Activated CD4-positive, alpha-beta memory T cell treated with anti-CD3 and anti-CD28 coated beads, Interleukin-2, amount 10 ng/mL, durations not matched to agents 7 days and 5 days (primary cell): ENCODE measurements at places on chromosomes 12 and 14. TPM values are rescaled to one million over a fixed set of nuclear protein-coding genes. Genes with fewer than 3 reads are reported as not detected.

Gene MBD6
- 71.7 TPM for total RNA-seq

DNA sequence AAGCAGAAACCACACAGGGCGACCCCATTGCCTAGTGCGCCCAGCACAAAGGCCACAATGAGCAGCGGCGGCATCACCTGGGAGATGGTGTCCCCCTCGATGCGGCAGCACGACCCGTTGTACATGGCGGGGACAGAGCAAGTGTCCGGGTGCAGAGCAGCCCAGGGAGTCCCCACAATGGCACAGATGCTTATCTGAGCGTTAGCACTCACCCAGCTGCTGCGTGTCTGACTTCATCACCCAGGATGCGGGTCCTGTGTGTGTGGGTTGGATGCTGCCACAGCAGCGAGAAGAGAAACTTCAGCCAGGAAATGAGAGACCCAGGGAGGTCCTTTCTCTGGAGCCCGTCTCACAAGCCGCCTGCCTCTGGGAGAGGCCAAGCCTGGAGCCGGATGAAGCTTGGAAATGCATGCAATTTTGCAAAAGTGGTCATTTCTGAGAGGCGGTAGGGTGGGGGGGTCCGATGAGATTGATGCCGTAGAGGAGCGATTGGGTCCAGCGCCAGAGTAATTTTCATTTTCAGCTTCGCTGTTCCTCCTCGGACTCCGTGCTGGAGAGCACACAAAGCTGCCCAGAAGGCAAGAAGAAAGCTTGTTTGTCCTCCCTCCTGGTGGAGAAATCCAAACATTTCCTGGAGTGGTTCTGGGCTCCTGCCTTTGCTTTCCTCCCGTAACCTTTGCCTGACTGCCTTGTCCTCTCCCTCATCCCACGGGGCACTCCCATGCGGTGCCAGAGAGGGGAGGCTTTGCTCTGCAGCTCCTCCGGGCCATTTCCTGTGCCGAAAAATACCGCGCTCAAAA, at the start of gene HCAR1:
TSS of gene HCAR1 (minus strand) at position 630 of the 800 bp plus-strand sequence. CDS start at position 125, 505 bp downstream.
- H3K4me3 ChIP-seq: peak within 1 kb of the TSS; percentile 42
- peak; percentile 82 for DNase-seq
- H3K36me3 ChIP-seq: peaks cover 8% of the 10 kb centered on the region
- H3K27me3 ChIP-seq: no peaks in the 10 kb centered on the region
- peak within 1 kb of the TSS; percentile 37 for H3K27ac ChIP-seq
- H3K4me1 ChIP-seq: peaks cover 78% of the 10 kb centered on the region

DNA sequence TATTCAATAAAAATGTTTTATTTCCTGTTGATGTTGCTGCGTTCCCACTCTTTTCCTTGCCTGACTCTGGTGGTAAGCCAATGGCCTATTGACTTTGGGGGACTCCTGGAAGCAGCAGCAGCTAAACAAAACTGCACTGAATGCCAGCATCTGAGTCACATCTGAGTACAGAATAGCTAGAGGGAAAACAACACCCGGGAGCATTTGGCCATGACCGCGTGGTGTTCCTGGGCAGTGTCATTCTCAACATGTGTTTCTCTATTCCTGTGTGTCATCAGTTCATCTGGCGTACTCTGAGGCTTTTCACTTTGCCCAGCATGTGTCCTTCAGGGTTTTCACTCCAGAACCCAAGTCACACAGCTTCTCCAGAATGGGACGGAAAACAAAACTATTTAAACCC, 238.8 kb downstream of the PAWR start:
- no peak overlapping the region for H3K27ac ChIP-seq
- H3K4me3 ChIP-seq: no peak overlapping the region
- no peaks in the 10 kb centered on the region for H3K27me3 ChIP-seq
- H3K36me3 ChIP-seq: no peaks in the 10 kb centered on the region
- H3K4me1 ChIP-seq: no peaks in the 10 kb centered on the region
- no peak for DNase-seq

DNA sequence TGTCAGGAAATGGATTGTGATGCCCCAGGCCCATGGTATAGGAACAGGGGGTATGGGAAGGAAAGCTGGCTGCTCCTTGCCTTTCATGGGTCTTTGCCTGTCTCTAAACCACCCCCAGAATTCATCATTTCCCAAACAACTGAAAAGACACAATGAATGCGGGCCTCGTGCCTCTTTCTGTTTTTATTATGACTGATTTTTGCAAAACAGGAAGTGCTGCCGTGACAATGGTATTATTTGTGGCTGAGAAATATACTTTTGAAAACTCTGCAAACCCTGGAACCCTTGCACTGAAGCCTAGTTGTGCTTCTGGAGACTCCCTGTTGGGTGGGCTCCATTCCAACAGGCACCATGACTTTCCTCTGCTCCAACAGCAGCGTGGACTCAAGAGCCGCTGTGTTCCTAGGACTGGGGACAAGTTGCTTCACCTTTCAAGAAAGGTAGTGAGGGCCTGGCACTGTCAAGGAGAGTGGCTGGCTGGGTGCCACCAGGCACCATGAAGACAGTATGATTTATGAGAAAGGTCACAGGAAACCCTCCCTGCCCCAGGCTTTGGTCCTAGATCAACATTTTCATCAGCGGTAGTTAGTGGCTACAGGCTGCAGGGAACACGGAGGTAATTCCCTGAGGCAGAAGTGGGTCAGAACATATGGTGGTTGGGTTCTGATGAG, 4.8 kb upstream of the DGLUCY start:
- peaks cover 22% of the 10 kb centered on the region for H3K36me3 ChIP-seq
- H3K27me3 ChIP-seq: no peaks in the 10 kb centered on the region
- DNase-seq: peak; percentile 51
- H3K27ac ChIP-seq: peak overlapping the region; percentile 93
- H3K4me3 ChIP-seq: peak overlapping the region; percentile 36

Gene IL23A
- 11.7 TPM for total RNA-seq

GRCh38 chr12:47712171-47712570, 6.3 kb upstream of the RPAP3 start:
- no peaks in the 10 kb centered on the region for H3K27me3 ChIP-seq
- peaks cover 4% of the 10 kb centered on the region for H3K36me3 ChIP-seq
- H3K4me1 ChIP-seq: peaks cover 37% of the 10 kb centered on the region

GRCh38 chr12:49808686-49809380, 19.4 kb downstream of the NCKAP5L start:
- H3K36me3 ChIP-seq: no peaks in the 10 kb centered on the region
- no peaks in the 10 kb centered on the region for H3K4me1 ChIP-seq
- no peak overlapping the region for H3K27ac ChIP-seq
- DNase-seq: no peak
- no peak overlapping the region for H3K4me3 ChIP-seq

GRCh38 chr12:47636908-47637780, 68.7 kb downstream of the RPAP3 start:
- no peak overlapping the region for H3K27ac ChIP-seq
- no peak overlapping the region for H3K4me3 ChIP-seq
- DNase-seq: peak; percentile 54
- no peaks in the 10 kb centered on the region for H3K27me3 ChIP-seq
- peaks cover 52% of the 10 kb centered on the region for H3K36me3 ChIP-seq

GRCh38 chr14:24136684-24137528, 912 bp downstream of the PSME1 start:
- H3K27me3 ChIP-seq: no peaks in the 10 kb centered on the region
- DNase-seq: no peak
- H3K36me3 ChIP-seq: peaks cover 48% of the 10 kb centered on the region
- peaks cover 54% of the 10 kb centered on the region for H3K4me1 ChIP-seq

- H3K27ac ChIP-seq: no peak overlapping the region
- H3K36me3 ChIP-seq: no peaks in the 10 kb centered on the region
- DNase-seq: no peak
- H3K4me1 ChIP-seq: peaks cover 1% of the 10 kb centered on the region
These were observed 235.5 kb upstream of the NPAS3 start for GRCh38 chr14:32703183-32703621.

DNA sequence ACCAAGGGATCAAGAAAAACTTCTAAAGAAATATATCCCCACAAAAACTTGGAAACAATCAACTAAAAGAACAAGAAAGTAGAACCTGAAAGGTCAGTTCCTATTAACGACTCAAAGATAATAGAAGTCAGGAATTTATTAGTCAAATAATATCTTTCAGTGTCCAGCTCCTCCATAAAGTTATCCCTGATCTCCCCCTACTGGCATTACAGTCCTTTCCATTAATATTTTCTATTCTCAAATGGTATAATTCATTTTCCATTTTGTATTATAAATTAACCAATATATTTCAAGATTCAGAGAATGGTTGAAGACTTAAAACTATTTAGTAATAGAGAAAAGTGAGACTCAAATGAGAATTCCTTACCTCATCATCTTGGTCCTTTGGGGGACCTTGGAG, 11.6 kb upstream of the SUPT16H start:
- no peaks in the 10 kb centered on the region for H3K4me1 ChIP-seq
- H3K4me3 ChIP-seq: no peak overlapping the region
- no peak overlapping the region for H3K27ac ChIP-seq
- H3K27me3 ChIP-seq: no peaks in the 10 kb centered on the region
- DNase-seq: no peak

Gene SRP54
- 71.2 TPM for total RNA-seq

DNA sequence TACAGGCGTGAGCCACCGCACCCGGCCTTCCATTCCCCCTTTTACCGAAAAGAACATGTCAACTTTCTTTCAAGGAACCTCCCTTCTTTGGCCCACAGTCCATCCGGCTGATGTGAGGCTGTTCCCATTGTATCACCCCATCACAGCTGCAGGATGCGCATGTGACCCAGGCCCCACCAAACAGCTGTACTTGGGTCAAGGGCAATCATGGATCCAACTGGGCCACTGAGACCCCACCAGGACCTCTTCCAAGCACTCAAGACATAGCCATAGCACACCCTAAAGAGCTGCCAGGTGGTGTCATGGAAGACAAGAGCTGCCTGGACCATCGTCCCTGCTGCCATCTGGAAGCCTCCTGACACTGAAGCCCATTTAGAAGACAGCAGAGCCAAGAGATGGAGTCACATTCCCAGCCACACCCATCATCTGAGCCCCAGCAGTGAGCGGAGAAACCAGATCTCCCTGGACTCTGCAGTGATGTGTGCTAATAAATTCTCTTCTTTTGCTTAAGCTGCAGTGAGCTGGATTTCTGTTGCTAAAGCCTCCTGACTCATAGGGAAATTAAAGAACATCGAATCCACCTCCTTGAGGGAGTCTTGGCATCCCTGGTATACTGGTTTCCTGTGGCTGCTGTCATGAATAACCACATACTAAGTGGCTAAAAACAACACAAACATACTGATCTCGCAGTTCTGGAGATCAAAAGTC, 105.6 kb downstream of the KSR2 start:
- no peak for DNase-seq
- H3K27ac ChIP-seq: no peak overlapping the region
- no peaks in the 10 kb centered on the region for H3K36me3 ChIP-seq
- no peaks in the 10 kb centered on the region for H3K4me1 ChIP-seq
- no peak overlapping the region for H3K4me3 ChIP-seq

DNA sequence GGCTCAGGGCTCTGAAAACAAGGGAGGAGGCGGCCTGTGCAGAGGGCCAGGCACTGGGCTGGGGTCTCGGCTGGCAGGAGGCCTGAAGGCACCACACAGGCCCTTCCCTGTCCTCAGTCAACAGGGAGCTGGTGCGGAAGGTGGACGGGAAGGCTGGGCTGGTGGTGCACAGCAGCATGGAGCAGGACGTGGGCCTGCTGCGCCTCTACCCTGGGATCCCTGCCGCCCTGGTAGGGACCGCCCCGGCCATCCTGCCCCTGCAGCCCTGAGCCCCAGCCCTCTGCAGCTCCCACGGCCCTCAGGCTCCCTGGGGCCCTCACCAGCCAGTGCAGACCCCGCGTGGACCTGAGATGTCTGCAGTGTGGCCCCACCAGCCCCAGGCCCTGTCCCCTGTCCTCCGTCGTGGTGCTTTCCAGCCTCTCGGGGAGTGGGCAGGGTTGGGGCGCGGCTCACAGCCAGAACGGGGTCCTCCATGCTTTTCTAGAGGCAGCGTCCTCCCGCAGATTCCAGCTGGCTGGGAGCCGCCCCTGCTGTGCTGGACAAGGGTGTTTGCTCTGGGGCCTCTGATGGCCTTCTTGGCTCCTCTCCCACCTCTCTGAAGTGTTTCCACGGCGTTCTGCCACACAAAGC, 18.1 kb downstream of the ASPG start:
- H3K36me3 ChIP-seq: no peaks in the 10 kb centered on the region
- no peaks in the 10 kb centered on the region for H3K27me3 ChIP-seq
- no peak overlapping the region for H3K4me3 ChIP-seq
- H3K27ac ChIP-seq: no peak overlapping the region
- no peak for DNase-seq

- H3K4me1 ChIP-seq: no peaks in the 10 kb centered on the region
- H3K4me3 ChIP-seq: no peak overlapping the region
- peaks cover 35% of the 10 kb centered on the region for H3K27me3 ChIP-seq
- no peaks in the 10 kb centered on the region for H3K36me3 ChIP-seq
These were observed 136.5 kb upstream of the VRK1 start for GRCh38 chr14:96660667-96661066.

Gene RPGRIP1
- not detected for total RNA-seq

DNA sequence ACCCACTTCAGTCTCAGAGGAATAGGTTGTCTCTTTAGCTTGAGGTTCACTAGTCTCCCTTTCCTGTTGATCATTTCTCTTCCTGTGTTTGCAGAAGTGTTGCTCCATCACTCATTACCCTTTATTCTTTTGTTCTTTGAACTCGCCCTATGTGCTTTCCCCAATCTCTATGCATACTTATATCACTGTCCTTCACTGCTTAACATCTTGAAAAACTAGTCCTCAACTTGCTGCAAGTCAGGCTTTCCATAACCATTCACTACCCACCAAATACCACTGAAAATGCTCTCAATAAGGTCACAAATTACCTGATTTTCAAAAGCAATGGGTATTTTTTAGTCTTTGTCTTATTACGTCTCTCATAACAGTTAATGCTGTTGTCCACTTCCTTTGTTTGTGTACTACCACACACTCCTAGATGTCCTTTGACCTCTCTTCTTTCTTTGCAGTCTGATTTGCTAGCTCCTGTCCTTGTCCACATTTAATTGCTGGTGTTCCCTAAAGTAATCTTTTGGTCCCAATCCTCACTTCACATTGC, 80.8 kb downstream of the RIC8B start:
- H3K4me1 ChIP-seq: peaks cover 5% of the 10 kb centered on the region
- H3K27me3 ChIP-seq: no peaks in the 10 kb centered on the region
- DNase-seq: no peak
- H3K4me3 ChIP-seq: no peak overlapping the region
- peaks cover 4% of the 10 kb centered on the region for H3K36me3 ChIP-seq

- peak overlapping the region; percentile 9 for H3K27ac ChIP-seq
- peaks cover 57% of the 10 kb centered on the region for H3K36me3 ChIP-seq
- no peak overlapping the region for H3K4me3 ChIP-seq
- H3K27me3 ChIP-seq: no peaks in the 10 kb centered on the region
- peaks cover 24% of the 10 kb centered on the region for H3K4me1 ChIP-seq
These were observed 31.0 kb downstream of the PEBP1 start for GRCh38 chr12:118166946-118167345.
